ENCODE measurements at places on chromosomes 1 and 21.
A peak's percentile ranks its signal among the peaks of the same experiment; 100 is the strongest.

DNA sequence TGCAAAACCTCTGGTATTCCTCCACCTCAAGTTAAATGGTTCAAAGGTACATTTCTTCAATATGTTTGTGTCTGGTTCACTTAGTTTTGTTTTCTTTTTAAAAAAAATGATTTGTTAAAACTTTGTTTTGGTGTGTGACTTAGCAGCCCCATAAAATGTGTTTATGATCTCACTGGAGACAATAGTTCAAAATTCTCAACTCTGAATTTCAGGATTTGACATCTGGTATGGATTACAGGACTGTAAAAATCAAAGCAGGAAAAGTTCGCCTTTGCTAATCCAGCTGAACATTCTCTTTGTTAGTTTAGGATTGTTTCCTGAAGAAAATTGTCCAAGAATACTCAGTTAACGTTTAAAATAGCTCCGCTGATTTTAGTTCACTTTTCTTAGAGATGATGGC is 231.7 kb downstream of the HMCN1 start:
- no peak for DNase-seq

DNA sequence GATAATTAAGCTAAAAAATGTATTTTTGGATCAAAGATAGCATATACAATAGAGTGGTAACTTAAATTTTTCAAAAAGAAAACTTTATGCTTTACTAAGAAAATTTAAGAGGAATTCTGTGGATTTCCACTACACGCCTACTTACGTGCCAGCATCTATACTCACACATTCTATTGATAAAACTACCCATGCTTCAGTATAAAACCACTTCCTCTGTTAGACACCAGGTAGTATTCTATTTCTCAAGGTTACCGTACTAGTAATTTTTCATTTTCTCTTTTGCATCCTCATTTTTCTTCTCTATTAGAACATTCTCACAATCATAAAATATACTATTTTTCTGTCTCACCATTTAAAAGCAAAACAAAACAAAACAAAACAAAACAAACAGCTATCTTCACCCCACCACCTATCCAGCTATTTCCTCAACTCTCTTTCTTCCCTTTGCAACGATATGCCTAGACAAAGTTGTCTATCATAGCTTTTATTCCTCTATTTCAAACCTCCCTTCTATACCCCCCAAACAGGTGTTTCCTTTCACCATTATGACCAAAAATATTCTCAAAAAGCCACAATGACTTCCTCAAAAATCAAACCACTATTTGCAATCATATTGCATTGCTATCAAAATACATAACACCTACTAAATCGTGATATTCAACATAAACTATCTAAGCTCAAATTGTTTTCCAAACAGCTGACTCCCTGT is 1652.0 kb downstream of the MRPL39 start:
- no peak for DNase-seq

DNA sequence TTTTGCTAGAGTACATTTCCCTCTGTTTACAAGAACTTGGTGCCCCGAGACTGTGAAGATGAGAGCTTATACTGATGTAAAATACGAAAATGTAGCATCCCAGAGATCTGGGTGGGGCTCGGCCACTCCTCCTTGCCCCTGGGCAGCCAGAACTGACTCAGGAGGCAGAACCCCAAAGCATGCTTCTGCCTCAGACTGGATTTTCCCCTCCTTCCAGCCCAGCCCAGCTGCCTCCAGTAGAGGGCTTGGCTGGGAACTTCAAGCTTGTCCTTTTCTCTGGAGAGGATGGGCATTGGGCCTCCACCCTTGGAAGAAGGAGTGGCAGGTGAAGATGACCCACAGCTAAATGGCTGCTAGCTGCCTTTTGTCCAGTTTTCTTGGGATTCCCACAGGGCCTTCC is 24.3 kb upstream of the BTG2 start:
- no peak for DNase-seq

DNA sequence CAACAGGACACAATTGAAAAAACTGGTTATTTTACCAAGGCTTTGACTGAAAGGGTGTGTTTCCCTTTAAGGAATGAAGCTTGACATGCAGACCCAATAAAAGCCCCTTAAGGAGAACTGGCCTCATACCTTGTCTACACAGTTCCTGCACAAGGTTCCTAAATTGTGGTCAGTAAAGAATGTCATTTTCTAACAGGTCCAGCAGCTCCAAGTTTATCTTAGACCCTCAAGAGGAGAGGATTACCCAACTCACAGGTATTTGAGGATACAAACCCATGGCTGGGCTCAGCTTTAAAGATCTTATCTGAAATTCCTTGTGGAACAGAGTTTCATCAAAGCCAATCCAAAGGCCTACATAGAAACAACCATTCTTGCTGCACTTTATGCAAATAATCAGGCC is 31.4 kb upstream of the CBR3 start:
- no peak for DNase-seq

GRCh38 chr1:69076631-69077030 is 491.1 kb upstream of the LRRC7 start:
- DNase-seq: no peak

- no peak for DNase-seq
Observed at GRCh38 chr1:172406968-172407367, 13.5 kb upstream of the C1orf105 start.

- DNase-seq: no peak
Observed at GRCh38 chr1:53567851-53568250, 108.7 kb downstream of the DMRTB1 start.

DNA sequence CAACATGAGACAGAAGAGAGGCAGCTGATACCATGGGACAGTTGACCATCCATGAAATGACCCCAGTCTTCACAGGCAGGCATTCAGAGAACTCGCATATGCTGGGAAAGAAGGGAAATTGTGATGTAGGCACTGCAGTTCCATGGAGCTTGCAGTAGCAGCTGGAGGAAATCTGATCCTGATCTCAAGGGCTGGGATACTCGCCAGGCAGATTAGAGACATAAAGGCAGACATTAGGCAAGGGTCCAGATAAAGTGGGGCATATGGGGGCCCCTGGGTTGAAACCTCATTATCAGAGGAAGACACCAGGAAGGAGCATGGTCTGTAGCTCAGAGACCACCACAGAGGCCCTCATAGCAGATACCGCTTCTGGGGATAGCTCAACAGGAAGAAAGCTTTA is 48.7 kb upstream of the TNR start:
- DNase-seq: no peak

- no peak for DNase-seq
Observed at GRCh38 chr1:21330544-21330943, 40.3 kb upstream of the ECE1 start.

- no peak for DNase-seq
Observed at GRCh38 chr1:158055854-158056253, 62.4 kb downstream of the KIRREL1 start.

- peak; percentile 75 for DNase-seq
Observed at GRCh38 chr1:10033359-10033845, 644 bp downstream of the UBE4B start.

DNA sequence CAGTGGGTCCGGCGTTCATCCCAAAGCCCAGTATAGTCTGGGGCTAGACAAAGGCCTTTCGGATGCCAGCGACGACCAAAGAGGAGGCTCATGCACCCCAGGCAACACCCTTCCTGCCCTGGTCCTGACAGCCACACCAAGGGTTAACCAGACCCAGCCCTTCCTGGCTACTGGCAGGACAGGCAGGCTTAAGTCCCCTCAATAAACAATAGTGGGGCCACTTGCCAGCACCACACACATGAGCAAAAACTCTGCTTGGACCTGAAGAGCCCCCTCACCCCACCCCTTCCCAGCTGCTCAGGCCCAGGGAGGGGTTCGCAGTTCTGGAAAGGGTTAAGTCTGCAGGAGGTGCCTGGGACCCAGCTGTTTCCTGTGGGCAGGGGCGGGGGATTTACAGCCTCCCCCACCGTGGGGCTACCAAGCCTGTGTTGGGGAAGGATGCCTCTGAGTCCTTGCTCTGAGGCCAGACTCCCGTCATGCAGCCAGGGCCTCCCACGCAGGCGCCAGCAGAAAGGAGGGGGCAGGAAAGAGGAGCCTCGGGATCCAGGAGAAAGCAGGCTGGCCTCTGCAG is 18.2 kb downstream of the PHLDA3 start:
- no peak for DNase-seq

GRCh38 chr21:35509001-35509704 is 460.1 kb upstream of the RUNX1 start:
- no peak for DNase-seq

GRCh38 chr21:28339403-28339802 is 653.3 kb downstream of the LTN1 start:
- DNase-seq: no peak

GRCh38 chr1:19350566-19350965 is 38.4 kb downstream of the SLC66A1 start:
- DNase-seq: no peak

GRCh38 chr1:233912909-233913308 is 8.4 kb downstream of the SLC35F3 start:
- DNase-seq: no peak

DNA sequence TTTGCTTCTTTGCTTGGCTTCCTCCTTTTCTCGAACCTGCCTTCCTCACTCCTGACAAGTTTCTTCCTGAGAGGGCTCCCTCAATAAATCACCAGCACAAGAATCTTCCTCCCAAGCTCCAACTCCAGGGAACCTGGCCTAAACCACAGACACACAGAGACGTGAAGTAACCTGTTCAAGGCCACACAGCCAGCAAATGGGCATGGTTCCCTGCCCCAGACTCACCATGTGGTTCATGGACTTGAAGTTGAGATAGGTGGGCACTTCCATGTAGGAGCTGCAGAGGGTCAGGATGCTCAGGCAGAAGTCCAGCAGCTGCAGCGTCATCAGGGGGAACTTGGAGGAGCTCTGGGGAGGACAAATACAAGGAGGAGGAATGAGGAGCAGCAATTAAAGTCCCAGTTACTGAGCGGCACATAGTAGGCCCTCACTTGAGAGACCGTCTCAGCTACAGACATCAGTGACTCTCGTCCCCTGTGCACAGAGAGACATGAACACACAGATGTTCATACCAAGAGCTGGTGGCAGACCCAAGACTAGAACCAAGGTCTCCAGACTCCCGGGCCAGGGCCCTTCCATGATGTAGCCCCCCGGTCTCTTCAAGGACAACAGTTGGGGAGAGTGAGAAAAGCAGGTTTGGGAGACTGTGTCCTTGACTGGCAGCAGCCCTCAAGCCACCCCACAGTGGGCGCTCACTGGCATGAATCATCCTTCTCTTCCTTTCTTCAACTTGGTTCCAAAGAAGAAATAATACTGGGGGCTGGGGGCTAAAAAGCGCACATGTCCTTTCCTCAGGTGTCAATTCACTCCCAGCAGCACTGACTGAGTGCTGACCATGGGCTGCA is 15.6 kb upstream of the MATN1 start:
- DNase-seq: no peak

- no peak for DNase-seq
Observed at GRCh38 chr1:33289858-33290154, 31.1 kb downstream of the A3GALT2 start.

- DNase-seq: no peak
Observed at GRCh38 chr21:18772404-18772803, 368.8 kb upstream of the TMPRSS15 start.

DNA sequence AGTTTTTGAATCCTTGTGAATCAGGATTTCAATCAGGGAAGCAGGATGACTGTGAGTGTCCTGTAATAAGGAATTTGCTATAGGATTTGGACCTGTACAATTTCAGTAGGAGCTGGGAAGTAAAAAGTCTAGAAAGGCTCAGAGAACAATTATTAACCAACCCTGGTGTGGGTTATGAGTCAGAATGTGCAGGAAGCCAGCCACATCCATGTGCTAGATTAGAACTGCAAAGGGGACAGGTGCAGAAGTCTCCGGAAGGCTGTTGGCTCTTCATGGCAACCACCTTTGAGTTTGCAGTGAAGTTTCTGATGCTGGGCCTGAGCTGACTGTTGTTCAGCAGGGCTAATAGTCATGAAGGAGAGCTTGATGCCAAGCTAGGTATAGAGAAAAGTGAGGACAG is 70.7 kb downstream of the SPATA46 start:
- DNase-seq: no peak

DNA sequence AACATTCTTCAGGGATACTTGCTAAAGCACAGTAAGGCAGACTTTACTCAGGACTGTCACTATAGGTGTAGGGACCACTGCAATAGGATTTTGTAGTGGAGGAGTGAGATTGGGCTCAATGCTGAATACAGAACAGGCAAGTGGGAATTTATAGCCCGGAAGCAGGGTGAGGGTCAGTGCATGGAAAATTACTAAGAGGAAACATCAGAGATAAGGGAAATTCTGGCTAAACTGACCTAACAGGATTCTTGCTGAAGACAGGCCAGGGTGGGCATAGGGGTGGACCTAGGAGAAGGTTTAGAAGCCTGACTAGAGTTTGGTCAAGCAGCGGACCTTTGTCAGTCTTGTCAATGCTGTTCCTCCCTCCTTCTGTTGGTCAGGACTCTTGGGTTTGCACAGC is 20.8 kb upstream of the ZNF362 start:
- no peak for DNase-seq

- no peak for DNase-seq
Observed at GRCh38 chr1:102550729-102551384, 554.1 kb upstream of the OLFM3 start.

DNA sequence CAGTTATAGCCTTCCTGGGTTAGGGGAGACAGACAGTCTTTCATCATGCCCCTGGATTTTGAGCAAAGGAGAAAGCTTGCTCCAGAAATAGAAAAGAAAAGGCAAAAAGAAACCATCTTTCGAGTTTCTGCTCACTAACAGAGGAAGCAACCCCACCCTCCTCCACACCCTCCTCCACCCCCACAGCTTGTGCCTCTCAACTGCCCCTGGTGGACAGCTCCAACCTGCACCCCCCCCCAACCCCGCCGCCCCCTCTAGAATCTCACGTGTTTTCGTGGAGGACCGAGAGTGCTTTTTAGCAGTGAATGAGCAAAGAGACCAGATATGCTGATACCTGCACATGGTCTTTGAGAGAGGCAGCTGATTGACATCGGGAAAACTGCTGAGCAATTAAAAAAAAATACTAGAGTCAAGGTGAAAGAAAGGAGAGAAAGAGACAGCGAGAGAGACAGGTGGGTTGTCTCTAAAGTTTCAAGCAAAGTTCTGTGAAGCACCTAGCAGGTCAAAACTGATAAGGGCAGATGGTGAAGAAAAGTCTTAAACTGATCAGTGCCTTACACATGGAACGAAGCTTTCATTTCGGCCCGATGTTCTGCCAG is 358.3 kb downstream of the KIF26B start:
- no peak for DNase-seq

GRCh38 chr1:88678405-88678804 is 5.7 kb upstream of the PKN2 start:
- no peak for DNase-seq

- peak; percentile 54 for DNase-seq
Observed at GRCh38 chr1:115479055-115479482, 141.0 kb upstream of the NGF start.

DNA sequence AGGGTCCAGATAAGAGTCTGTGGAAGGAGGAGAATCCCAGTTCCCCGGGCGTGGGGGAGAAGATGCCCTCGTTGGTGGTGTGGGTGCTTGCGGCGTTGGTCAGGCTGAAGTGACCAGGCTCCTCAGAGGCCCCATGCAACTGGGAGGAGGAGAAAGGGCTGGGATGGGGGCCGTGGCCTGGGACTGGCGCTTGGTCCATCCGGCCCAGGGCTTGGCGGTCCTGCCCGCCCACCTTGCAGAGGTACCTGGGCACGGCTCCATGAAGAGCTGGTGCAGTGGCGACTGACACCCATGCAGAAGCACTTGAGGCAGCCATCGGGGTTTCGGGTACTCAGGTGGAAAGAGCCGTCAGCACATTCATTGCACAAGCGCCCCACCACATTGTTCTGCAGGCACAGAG is 60.8 kb downstream of the HSPG2 start:
- no peak for DNase-seq

Measured in DMS79 treated with DMSO at 0.1 percent for 48 hours (cell line).